Testis (tissue), 5 donors: ENCODE measurements at places on chromosomes 5 and 9. TPM values are rescaled to one million over a fixed set of nuclear protein-coding genes. Genes with fewer than 3 reads are reported as not detected.

Gene KIF20A
- total RNA-seq: 13.8 TPM

Gene ROR2
- 12.3 TPM for total RNA-seq

- H3K27ac ChIP-seq: no peak overlapping the region
- H3K4me1 ChIP-seq: peaks cover 14% of the 10 kb centered on the region
- no peak for DNase-seq
- no peaks in the 10 kb centered on the region for H3K36me3 ChIP-seq
- H3K27me3 ChIP-seq: no peaks in the 10 kb centered on the region
Observed at GRCh38 chr5:68000805-68001204, 214.8 kb upstream of the PIK3R1 start.

DNA sequence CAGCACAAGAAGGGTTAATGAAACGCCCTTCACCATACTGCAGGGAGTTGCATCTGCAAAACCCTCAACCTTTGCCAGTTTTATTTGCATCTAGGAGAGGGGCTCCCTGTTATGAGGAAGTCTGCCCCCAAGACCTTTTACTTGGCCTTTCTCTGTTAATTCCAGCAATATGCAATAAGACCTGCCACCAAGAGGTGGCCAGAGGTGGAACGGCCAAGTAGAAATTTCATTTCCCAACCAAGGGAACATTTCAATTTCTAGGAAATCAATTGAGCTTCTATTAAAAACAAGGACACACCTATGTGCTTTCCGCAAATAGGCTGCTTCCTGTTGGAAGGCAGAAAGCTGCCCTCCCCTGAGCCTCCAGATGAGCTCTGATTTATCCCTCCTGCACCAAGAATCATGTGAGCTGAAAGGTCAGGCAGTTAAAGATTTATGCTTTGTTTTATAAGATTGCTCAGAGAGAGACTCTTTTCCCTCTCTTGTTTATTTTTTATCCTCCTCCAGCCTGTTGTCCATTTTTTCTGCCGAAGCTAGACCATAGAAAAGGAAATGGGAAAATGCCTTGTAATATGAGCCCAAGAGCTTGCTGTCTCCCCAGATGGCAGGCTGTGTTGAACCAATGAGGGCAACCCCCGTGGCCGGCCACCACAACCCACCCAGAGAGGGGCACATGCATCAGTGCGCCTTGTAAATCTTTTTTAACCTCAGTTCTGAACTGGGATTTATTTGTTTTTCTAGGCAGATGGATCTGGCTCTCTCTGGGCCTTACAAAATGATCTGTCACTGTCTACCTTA lies 572.8 kb downstream of the TLE1 start:
- DNase-seq: no peak
- H3K4me1 ChIP-seq: no peaks in the 10 kb centered on the region
- no peaks in the 10 kb centered on the region for H3K36me3 ChIP-seq
- H3K27ac ChIP-seq: no peak overlapping the region
- H3K4me3 ChIP-seq: no peak overlapping the region

DNA sequence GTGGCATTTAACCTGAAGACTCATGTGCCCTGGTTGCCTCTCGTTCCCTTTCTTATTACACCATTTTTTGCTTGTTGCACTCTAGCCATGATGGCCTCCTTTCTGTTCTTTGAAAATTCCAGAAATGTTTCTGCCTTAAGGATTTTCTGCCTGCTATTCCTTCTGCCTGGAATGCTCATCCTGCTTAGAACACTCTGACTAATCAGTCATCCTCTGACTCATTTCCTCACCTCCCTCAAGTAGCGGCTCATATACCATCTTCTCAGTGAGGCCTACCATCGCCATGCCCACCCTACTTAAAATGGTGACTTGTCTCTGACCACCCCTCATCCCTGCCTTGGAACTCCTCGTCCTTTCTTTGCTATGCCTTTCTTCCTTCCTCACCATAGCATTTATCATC lies 68.8 kb downstream of the KIF4B start:
- no peaks in the 10 kb centered on the region for H3K4me1 ChIP-seq
- H3K27me3 ChIP-seq: no peaks in the 10 kb centered on the region
- H3K27ac ChIP-seq: no peak overlapping the region
- H3K36me3 ChIP-seq: no peaks in the 10 kb centered on the region
- DNase-seq: no peak

DNA sequence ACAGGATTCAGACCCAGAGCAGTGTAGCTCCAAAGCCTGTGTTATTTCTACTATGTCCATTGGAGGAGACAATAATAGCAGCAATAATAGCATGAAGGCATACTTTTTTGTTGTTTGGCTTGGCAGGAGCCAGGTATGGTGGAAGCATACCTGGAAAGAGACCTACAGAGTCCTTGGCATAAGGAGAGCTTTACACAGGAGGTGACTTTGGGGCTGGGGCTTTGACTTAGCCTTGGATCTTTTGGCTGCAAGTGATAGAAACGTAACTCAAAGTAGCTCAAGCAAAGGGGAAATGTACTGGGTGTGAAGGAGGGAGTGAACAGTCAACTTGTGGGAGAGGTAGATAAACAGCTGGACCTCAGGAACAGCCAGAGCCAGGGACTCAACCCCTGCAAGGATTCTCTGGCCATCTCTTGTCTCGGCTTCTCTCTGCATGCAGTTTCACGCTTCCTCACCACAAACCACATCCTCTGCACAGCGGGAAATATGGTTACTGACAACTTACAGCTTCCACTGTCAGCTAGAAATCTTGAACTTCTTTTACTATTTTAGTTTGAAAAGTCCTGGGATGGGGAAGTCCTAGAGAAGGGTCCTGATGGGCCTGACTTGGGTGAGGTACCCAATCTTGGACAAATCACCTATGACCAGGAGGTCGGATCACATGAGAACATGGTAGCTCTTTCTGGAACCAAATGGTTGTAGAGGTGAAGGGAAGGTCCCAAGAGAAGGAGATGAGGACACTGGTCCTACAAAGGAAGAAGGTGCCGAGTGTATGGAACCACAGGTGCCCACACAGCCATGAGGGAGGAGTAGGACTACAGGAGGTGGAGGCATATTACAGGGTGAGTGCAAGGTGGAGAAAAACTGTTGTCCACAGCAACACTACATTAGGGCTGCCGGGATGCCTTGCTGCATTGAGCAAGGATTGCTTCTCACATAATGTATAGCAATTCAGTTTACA lies 47.0 kb upstream of the TGFBR1 start:
- H3K4me3 ChIP-seq: no peak overlapping the region
- no peaks in the 10 kb centered on the region for H3K4me1 ChIP-seq
- H3K27me3 ChIP-seq: no peaks in the 10 kb centered on the region
